Mucosa of gallbladder (tissue), 1 donor: ENCODE measurements at places on chromosomes 3 and 15. TPM values are rescaled to one million over a fixed set of nuclear protein-coding genes. Genes with fewer than 3 reads are reported as not detected.

DNA sequence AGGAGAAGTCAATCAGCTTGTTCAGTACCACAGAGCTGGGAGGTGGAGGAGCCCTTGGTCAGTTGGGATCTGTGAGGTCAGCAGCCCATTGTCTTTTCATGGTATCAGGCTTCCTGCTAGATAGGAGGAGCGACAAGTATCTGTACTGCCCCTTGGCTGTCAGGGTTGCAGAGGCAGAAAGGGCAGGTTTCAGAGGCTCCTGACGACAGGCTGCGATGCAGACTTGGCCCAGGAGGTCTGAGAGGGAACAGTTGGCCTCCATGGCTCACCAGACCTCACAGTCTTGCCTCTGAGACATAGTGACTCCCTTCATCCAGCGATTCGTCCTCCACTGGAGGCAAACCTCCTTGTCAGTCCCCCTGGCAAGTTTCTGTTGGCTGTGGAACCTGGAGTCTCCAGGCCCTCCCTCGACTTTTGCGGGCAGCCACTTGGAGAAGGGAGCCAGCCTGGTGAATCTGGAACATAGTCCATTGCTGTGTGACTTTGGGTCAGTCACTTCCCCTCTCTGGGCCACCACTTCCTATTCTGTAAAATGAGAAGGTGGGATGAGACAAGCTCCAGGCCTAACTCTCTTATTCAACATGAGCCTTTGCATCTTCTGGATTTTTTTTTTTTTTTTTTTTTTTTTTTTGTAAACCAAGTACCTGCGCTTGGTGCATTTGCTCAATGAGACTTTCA, 177.9 kb upstream of the TLE3 start:
- DNase-seq, result no peak

DNA sequence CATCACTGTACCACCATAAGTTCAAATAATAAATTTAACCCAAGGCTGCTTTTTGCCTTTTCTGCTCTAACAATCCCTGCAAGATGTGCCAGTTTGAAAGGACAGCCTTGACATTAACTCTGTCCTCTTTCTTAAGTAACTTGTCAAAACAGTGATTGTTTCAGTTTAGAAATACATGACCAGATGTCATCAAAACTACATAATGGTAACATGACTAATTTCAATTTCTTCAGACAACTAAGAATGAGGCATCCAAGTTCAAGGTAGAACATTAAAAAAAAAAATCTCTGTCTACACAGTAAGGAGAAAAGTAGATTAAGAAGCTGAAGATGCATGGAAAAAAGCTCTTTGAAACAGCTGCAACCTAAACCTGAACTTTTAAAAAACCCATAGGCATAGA, 47.4 kb downstream of the SHQ1 start:
- no peak for DNase-seq

- no peak for DNase-seq
These were observed 291.7 kb downstream of the MEX3B start for GRCh38 chr15:81754078-81754477.

- no peak for DNase-seq
These were observed 81.0 kb downstream of the CDC25A start for GRCh38 chr3:48107227-48107626.

The FETUB gene
- total RNA-seq, result not detected
